Fibroblast of skin of left quadriceps (primary cell): ENCODE measurements at places on chromosomes 2 and 18.

- no peak for DNase-seq
These were observed 204.1 kb downstream of the CTIF start for GRCh38 chr18:48742706-48743475.

DNA sequence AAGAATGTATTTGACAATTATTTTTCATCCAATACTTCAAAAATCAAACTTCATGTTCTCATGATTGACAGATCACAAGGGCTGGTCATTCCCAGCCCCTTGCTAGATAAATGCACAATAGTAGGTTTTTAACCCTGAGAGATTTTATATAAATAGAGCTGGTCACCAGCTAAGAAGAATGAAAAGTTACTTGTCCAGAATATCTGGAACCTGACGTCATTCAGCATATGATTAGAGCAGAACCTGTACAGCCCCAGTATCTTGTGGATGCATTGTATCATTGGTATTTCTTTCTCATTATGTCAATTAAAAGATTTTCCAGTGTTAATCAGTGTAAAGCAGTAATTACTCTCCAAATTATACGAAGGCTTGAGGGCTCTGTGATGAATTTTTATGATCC lies 202.8 kb upstream of the RND3 start:
- no peak for DNase-seq

GRCh38 chr2:74457549-74458131 lies 598 bp upstream of the WBP1 start:
- no peak for DNase-seq

GRCh38 chr2:98463988-98464771 lies 19.5 kb downstream of the INPP4A start:
- DNase-seq, result no peak

- no peak for DNase-seq
These were observed 13.6 kb downstream of the SPDYA start for GRCh38 chr2:28824207-28824606.
